Stomach (tissue), 19 donors: ENCODE measurements at places on chromosomes 12 and 14. TPM values are rescaled to one million over a fixed set of nuclear protein-coding genes. Genes with fewer than 3 reads are reported as not detected.

DNA sequence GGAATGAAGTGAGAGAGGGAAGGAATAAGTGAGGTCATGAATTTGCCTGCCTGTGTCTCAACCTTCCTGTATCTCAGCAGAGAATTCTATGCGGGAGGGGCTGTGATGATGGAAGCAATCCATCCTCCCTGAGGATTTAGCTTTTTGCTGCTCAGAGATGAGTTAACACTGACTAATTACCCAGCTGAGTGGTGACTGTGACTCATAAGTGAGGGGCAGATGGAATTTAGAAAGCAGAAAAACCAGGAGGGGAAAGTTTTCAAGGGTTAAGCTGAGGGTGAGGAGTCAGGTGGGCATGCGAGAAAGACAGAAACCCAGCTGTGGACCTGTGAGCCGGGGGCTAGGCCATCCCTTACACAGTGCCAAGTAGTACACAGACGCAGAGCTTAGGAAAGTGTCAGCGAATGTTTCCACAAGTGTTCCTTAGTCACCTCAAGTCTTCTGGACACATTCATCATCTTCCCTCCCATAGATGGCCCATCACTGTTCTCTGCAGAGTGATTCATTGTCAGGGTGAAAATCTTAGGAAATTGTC, 277.9 kb downstream of the IPO8 start:
- no peak overlapping the region for H3K4me3 ChIP-seq
- no peaks in the 10 kb centered on the region for H3K36me3 ChIP-seq
- no peak for DNase-seq
- H3K27me3 ChIP-seq: no peaks in the 10 kb centered on the region
- H3K4me1 ChIP-seq: no peaks in the 10 kb centered on the region
- H3K27ac ChIP-seq: no peak overlapping the region

DNA sequence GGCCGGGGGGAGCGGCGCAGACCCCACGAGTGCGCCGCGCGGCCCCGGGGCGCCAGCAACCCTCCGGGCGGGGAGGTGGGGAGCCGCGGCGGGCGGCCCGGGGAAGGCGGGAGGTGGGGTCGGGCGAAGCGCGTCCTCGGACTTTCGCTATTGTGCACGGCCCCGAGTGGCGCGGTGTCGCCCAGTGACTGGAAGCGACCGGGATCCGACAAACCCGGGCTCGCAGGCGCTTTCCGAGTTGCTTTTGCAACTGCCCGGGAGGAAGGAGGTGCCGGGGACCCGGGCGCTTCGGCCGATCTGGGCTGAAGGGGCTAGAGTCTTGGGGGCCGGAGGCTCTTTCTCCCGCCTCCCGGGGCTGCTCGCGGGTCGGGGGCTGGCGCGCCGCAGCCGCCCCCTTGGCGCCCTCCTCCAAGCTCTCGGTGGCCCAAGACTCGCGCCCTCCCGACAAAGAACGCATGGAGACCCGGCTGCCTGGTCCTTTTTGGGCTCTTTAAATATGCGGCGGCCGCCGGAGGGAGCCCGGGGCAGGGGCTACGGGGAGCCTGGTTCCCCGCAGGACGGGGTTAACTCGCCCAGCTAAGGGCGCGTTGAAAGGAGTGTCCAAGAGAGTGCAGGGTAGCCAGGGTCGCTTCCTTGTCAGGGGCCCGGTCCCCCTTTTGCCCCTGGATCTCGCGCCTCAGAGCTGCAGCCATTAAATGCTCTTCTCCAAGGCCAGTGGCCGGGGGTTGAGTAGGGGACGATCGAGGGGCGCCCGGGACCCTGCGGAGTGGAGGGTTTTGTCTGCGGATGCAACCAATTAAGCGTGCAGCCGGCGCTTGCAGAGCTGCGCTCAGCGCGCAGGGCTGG, 1.4 kb downstream of the HMGA2 start:
- peaks cover 46% of the 10 kb centered on the region for H3K27me3 ChIP-seq
- peak overlapping the region; percentile 73 for H3K27ac ChIP-seq

- peaks cover 100% of the 10 kb centered on the region for H3K4me1 ChIP-seq
- H3K27ac ChIP-seq: no peak overlapping the region
- H3K4me3 ChIP-seq: no peak overlapping the region
- H3K36me3 ChIP-seq: no peaks in the 10 kb centered on the region
- H3K27me3 ChIP-seq: no peaks in the 10 kb centered on the region
Measured at GRCh38 chr14:69630360-69630759, 19.0 kb downstream of the SUSD6 start.

GRCh38 chr12:84502907-84503787, 409.5 kb downstream of the SLC6A15 start:
- H3K27me3 ChIP-seq: no peaks in the 10 kb centered on the region
- H3K36me3 ChIP-seq: no peaks in the 10 kb centered on the region
- no peak overlapping the region for H3K4me3 ChIP-seq
- H3K27ac ChIP-seq: no peak overlapping the region

DNA sequence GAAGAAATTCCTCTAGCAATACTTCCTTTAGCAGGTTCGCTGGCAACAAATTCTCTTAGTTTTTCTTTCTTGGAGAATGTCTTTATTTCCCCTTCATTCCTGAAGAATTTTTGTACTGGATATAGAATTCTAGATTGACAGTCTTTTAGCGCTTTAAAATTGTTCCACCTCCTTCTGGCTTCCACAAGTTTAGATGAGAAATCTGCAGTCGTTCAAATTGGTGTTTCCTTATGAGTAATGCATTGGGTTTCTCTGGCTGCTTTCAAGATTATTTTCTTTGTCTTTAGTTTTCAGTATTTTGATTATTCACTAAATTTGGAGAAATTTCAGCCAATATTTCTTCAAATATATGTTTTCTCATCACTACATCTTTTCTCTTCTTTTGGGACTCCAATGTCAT, 33.3 kb upstream of the FGF6 start:
- no peak overlapping the region for H3K27ac ChIP-seq
- H3K27me3 ChIP-seq: peaks cover 6% of the 10 kb centered on the region
- no peaks in the 10 kb centered on the region for H3K36me3 ChIP-seq
- no peaks in the 10 kb centered on the region for H3K4me1 ChIP-seq

DNA sequence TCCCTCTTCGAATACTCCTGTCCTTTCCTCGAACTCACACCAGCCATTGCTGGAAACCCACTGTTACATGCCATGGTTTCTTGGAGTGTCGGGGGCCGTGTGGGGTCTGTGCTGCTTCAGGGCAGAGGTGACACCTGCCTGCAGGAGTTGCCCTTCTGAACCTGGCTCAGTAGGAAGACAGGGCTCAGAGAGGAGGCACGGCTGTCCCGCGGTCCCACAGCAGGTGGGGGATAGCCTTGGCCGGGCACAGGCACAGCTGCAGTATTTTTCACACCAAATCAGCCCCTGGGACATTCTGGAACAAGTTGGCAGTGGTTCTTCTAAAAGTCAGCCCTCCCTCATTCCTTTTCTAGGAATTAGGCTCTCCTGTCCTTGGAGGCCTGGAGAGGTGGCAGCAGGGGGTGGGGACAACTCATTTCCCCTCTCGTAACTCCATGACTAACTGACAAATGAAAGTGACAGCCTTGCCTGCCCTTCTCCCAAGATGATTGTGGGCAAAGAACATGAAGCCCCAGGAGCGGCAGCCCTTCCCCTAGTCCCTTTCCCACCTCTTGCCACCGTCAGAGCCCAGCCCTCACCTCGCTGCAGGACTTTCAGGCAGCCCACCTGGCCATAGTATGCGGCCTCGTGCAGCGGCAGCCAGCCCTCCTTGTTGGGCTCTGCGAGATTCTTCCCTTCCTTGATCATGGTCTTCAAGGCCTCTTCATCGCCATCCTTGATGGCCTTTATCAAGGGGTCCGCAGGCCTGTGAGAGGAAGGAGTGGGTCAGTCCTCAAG, 22.4 kb downstream of the ASB2 start:
- peaks cover 13% of the 10 kb centered on the region for H3K36me3 ChIP-seq
- H3K4me3 ChIP-seq: peak overlapping the region; percentile 2
- DNase-seq: no peak
- H3K27me3 ChIP-seq: no peaks in the 10 kb centered on the region
- peaks cover 34% of the 10 kb centered on the region for H3K4me1 ChIP-seq

- H3K36me3 ChIP-seq: no peaks in the 10 kb centered on the region
- peak; percentile 95 for DNase-seq
- peaks cover 23% of the 10 kb centered on the region for H3K4me1 ChIP-seq
- H3K27ac ChIP-seq: peak within 1 kb of the TSS; percentile 84
- H3K4me3 ChIP-seq: peak within 1 kb of the TSS; percentile 72
- H3K27me3 ChIP-seq: no peaks in the 10 kb centered on the region
Measured at GRCh38 chr14:58637391-58638230, at the start of gene DACT1. DACT1 (plus strand) TSS chr14:58637962; CDS start chr14:58638203, 241 bp downstream.

DNA sequence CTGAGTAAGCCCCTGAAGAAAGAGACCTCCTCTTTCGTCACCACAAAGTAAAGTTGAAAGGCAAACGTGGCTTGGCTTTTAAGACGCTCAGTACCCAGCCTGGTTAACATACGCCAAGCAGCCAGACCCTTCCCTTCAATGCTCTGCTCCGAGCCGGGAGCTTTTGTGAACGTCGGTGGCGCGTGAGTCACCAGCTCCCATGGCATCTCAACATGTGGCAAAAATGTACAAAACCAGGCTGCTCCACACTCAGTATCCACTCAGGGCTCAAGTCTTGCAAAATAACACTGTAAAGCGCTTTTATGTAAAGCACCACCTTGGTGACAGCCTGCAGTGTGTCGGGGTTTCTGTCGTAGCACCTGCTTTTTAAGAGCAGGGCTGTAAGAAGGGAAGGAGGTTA, 89.0 kb downstream of the SETD3 start:
- peaks cover 11% of the 10 kb centered on the region for H3K36me3 ChIP-seq
- peaks cover 20% of the 10 kb centered on the region for H3K4me1 ChIP-seq
- no peak for DNase-seq
- H3K27me3 ChIP-seq: no peaks in the 10 kb centered on the region
- H3K4me3 ChIP-seq: no peak overlapping the region

- DNase-seq: no peak
- no peaks in the 10 kb centered on the region for H3K27me3 ChIP-seq
- H3K27ac ChIP-seq: no peak overlapping the region
- peaks cover 99% of the 10 kb centered on the region for H3K36me3 ChIP-seq
Measured at GRCh38 chr14:81485781-81486180, 47.9 kb downstream of the SEL1L start.

DNA sequence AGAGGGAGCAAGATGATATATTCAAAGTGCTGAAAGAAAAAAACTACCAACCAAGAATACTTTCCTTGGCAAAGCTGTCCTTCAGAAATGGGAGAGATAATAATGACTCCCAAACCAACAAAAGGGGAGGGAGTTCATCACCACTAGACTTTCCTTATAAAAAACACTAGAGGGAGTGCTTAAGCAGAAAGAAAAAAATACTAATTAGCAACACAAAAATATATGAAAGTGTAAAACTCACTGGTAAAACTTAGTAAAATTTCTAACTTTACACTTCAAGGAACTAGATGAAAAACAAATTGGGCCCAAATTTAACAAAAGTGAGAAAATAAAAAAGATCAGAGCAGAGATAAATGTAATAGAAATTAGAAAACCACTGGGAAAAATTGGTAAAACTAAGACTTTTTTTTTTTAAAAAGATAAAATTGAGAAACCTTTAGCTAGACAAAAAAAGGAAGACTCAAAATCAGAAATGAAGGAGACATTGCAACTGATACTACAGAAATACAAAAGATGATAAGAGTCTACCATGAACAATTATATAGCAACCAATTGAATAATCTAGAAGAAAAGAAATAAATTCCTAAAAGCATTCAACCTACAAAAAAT, 60.4 kb upstream of the FAR2 start:
- no peak overlapping the region for H3K4me3 ChIP-seq
- no peaks in the 10 kb centered on the region for H3K27me3 ChIP-seq
- no peaks in the 10 kb centered on the region for H3K36me3 ChIP-seq
- no peak overlapping the region for H3K27ac ChIP-seq
- H3K4me1 ChIP-seq: no peaks in the 10 kb centered on the region
- no peak for DNase-seq

DNA sequence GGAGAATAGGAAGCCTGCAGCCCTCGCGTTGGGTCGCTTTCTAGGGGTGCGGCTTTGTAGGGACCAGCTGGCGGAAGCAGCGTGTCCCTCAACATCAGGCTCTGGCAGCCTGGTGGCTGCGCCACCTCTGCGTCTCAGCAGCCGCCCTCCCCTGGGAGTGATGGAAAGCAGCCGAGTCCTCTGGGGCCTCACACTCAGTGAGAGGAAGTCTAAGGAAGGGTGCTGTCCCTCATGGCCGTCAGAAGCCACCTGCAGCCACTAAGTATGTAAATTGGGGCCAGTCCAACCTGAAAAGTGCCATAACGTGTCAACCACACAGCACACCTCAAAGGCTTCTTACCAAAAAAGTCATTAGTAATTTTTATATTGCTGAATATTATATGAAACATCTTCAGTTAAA, 80.3 kb downstream of the WDR20 start:
- no peak overlapping the region for H3K4me3 ChIP-seq
- no peaks in the 10 kb centered on the region for H3K27me3 ChIP-seq
- H3K27ac ChIP-seq: no peak overlapping the region
- H3K4me1 ChIP-seq: no peaks in the 10 kb centered on the region
- H3K36me3 ChIP-seq: peaks cover 50% of the 10 kb centered on the region

DNA sequence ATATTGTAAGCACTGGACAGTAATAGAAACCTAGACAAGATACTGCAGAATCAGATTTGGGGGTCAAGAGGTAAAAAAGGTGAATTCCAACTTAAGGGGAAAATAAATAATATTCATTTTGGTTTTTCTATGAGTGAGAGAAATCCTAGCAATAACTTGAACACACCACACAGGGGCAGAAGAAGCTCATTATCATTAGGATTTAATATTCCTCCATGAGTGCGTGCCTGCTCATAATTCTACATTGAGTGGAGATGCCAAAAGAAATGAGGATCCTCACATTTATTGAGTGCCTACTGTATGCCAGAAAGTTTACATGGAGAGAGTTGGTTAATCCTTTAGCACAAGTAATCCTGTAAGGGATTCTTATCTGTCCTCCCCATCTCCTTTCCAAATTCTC, 40.5 kb upstream of the C14orf132 start:
- H3K4me3 ChIP-seq: no peak overlapping the region
- H3K27me3 ChIP-seq: peaks cover 48% of the 10 kb centered on the region
- no peaks in the 10 kb centered on the region for H3K36me3 ChIP-seq
- H3K4me1 ChIP-seq: no peaks in the 10 kb centered on the region
- H3K27ac ChIP-seq: no peak overlapping the region

GRCh38 chr12:77816196-77816595, 14.5 kb upstream of the NAV3 start:
- H3K36me3 ChIP-seq: no peaks in the 10 kb centered on the region
- DNase-seq: no peak
- H3K27me3 ChIP-seq: no peaks in the 10 kb centered on the region

GRCh38 chr12:130762319-130762675, 46.2 kb upstream of the RIMBP2 start:
- peaks cover 15% of the 10 kb centered on the region for H3K27me3 ChIP-seq
- H3K4me1 ChIP-seq: no peaks in the 10 kb centered on the region
- DNase-seq: no peak
- H3K36me3 ChIP-seq: no peaks in the 10 kb centered on the region

NTF3 gene
- polyA plus RNA-seq: 0.87 TPM

FIGNL2 gene
- not detected for polyA plus RNA-seq

VRTN gene
- polyA plus RNA-seq: not detected

GLS2 gene
- 5.4 TPM for polyA plus RNA-seq

OTX2 gene
- not detected for polyA plus RNA-seq

RNASE3 gene
- polyA plus RNA-seq: not detected
